Activated T-helper 1 cell treated with anti-CD3 and anti-CD28 coated beads, Interleukin-2, amount 50 U/mL, for 16 hours (primary cell): ENCODE measurements at places on chromosomes 2 and 18.

- DNase-seq = no peak
Measured at GRCh38 chr18:34661464-34662087, 48.5 kb upstream of the DTNA start.

GRCh38 chr2:168422584-168422983 lies 33.5 kb upstream of the CERS6 start:
- DNase-seq = no peak

- DNase-seq = no peak
Measured at GRCh38 chr2:134158295-134158694, 95.6 kb upstream of the MGAT5 start.

DNA sequence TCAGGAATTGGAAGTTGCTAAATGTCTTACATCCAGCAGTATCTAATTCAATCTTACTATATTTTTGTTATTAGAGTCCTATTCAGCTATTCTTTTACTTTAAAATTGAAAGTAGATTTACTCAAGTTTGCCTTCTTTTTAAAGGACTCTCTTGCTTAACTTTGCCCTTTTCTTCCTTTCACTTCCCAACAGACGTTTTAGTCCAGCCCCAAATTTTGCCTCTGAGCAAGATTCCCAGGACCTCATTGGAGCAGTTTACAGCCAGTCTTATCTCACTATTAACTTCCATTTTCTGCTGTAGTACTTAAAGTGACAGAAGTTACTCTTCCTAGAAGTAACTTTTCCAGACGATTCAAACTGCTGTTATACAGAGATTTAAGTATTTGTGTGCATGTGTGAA lies 1.7 kb upstream of the PRKD3 start:
- DNase-seq = no peak

- DNase-seq = no peak
Measured at GRCh38 chr2:55901322-55901721, 22.3 kb downstream of the EFEMP1 start.

DNA sequence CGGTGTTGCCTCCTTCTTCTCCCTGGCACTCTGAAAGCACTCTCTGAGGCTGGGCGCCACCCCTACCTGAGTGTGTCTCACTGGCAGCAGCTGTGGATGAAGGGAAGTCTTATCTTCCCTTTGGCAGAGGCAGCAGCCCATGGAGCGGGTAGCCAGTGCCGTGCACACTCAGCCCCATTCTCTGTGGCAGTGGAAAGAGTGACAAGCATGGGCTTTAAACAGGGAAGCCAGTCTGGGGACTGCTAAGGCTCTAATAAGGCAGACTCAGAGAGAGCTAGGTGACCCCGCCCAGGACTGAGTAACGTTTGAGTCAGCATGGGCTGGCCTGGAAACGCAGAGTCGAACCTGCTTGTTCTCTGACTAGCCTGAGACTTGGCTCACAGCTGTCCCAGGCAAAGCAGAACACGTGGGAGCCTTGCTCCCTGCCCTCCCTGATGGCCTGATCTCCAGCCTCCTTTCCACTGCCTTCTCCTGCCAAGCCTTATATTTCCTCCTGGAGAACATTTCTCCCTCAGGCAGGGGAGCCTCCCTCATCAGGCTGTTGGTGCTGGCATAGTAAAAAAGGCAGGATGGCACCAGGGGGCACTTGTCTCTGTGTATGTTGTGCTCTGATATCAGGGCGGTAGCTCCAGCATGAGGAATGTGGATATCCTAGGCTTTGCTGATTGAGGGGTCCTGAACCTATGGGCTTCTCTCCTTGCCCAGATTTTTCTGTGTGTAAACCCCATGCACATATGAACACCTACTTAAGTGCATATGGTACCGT lies 93.9 kb upstream of the LGALSL start:
- DNase-seq = no peak

- DNase-seq = no peak
Measured at GRCh38 chr2:134647607-134648256, 71.1 kb downstream of the TMEM163 start.

- DNase-seq = no peak
Measured at GRCh38 chr2:74010087-74010541, 25.4 kb downstream of the TET3 start.

DNA sequence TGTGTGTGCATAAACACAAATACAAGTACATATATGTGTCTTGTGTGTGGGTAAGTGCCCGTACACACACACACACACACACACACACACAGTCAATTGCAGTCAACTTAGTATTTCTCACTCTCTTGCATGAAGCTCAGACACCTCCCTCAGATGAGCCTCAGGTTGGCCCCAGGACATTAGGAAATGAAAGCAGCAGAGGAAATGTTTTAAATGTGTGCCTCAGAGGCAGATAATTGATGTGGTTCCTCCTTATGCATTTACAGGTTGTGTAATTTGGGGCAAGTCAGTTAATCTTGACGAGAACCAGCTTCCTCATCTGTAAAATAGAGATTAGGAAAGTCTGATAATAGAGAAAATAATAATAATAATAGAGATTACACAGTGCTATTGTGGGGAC lies 814.0 kb upstream of the ID2 start:
- no peak for DNase-seq

DNA sequence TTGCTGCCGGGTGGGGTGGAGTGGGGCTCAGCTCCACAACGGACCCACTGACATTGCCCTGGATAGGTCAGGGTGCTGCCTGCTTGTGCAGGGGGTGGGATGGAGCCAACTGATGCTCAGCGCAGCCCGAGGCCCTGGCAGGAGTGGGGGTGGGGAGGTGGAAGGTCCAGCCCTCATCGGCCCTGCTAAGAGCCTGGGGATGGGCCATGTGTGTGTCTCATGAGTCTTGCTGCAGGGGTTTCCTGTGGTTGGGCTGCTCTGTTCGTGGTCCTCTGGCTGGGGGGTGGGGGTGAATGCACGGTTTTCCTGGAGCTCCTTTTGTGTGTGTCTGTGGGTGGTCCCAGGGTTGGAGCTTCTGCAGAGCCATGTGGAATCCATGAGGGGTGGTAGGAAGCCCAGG lies 39.4 kb upstream of the GALR1 start:
- no peak for DNase-seq

GRCh38 chr2:221115944-221116343 lies 456.2 kb downstream of the EPHA4 start:
- no peak for DNase-seq

- no peak for DNase-seq
Measured at GRCh38 chr2:20393986-20394385, 43.3 kb upstream of the PUM2 start.

DNA sequence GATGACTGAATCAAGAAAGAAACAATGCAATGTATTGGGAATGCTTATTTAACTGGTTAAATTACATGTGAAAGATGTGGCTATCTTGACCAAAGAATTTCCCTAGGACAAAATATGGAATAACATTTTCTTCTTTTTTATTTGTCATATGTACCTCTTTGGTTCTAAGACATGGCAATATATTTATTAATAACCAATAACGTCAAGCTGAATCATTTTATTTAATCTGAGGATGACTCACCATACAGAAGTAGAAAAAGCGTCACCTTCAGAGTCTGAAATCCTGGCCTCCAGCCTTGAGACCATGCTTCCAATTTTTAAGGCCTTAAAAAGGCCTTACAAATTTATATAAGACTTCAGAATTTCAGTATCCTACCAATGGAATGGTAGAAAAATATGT lies 1464.9 kb downstream of the SUCLG1 start:
- no peak for DNase-seq

DNA sequence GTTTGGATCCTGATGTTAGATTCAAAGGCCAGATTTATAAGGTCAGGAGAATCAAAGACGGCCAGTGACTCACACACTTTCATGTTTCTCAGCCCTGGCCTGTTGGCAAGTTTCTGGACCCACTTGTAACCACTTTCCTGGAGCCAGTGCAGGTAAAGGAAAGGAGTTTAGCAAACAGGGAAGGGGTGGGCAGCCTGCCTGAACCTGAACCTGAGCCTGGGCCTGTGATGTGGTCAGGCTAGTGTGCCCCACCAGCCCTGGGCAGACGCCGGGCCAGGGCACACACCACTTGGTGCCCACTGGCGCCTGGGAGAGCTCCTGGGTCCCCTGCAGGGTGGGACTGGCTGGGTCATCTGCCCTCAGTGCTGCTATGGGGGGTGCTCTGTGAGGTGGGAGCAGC lies 100.5 kb upstream of the SPRED2 start:
- no peak for DNase-seq

DNA sequence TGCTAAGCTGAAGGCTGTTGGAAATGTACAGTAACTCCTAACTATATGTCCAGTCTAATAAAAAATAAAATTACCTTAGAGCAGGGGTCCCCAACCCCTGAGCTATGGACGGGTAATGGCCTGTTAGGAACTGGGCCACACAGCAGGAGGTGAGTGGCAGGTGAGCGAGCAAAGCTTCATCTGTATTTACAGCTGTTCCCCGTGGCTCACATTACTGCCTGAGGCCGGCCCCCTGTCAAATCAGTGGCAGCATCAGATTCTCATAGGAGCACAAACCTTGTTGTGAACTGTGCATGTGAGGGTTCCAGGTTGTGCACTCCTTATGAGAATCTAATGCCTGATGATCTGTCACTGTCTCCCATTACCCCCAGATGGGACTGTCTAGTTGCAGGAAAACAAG lies 73.1 kb upstream of the CXCR4 start:
- DNase-seq = no peak

GRCh38 chr2:64448041-64448426 lies 5.9 kb upstream of the LGALSL start:
- DNase-seq = no peak

DNA sequence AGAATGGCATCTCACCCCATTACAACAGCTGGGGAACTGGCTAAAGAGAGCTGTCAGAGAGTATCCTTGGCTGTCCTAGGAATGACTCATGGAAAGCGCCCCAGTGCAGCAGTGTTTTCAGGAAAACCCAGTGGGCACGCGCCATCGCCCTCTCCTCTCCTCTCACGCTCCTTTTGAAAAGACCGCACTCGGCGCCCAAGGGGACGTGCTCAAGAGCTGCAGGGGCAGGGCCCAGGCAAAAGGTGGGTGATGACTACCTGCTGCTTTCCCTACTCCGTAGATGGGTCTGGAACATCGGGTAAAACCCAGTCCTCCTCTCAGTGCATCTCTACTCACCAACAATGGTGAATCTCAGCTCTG lies 68.1 kb downstream of the EMILIN2 start:
- no peak for DNase-seq

DNA sequence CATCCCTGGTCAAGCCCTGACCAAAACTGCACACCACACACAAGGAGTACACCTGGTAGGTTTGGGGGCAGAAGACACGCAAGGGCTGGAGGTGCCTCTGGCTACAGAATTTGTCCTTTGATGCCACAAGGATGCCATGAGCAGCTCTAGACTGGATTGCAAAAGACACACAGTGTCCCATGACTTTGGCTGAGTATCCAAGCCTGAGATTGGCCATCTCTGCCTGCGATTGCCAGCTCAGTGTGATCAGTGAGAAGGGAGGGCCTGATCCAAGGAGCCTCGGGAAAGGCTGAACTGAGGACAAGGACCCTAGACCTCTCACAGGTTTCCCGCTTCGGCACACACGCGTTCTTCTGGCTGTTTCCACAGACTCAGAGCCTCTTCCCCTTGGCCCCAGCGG lies 60.0 kb upstream of the FOSL2 start:
- DNase-seq = no peak

DNA sequence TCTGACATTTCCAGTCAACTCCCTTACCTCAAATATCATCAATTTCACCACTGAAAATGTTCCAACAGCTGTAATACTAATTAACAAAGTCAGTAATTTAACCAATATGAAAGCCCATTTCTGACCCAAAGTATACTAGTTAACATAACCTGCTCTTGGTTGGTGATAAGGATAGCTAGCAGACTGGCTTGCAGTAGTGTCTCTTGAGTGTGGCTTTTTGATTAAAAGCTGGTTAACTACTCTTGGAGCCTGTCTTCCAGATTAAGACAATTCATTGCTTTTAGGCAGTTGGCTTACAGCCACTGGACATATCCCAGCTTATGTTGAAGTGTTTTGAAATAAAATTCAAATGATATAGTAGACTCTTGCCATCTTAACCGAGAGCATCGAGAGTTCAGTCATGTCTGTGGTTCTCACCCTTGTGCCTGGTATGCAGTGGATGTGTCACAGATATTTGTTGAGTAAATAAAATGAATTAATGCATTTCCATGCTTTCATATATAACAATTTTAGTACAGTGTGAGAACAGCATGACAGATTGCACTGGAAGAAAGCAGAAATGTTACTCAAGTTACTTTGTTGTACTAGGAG lies 158.1 kb downstream of the TANC1 start:
- DNase-seq = no peak

DNA sequence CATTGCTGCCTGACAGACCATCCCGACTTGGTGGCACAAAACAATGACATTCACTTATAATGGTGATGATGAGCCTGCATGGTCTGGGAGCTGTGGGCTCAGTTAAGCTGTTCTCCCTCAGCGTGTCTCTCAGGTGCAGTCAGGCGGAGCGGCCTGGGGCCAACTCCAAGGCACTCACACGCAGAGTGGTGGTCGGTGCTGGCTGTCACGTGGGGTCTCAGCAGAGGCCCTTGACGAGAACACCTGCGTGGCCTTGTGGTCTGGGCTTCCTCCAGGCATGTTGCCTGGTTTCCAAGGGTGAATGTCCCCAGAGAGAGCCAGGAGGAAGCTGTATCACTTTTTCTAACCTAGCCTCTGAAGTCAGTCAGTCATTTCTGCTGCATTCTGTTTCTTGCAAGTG lies 29.8 kb downstream of the ARMC9 start:
- no peak for DNase-seq

DNA sequence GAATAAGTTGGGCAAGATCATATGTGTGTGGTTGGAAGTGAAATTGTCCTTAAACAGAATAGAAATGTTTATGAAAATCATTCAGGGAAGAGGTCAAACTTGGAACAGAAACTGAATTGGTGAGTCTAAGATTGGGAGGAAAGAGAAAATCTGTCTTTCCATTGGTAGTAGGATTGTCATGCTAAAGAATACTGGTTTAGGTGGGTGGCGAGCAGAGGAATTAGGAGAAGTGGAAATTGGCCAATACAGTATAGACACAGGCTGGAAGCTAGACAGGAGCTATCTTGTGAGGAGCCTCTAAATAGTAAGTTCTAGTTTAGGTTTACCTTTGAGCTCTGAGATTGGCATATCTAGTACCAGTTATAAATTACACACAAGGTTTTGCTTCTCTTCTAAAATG lies 80.9 kb upstream of the KYNU start:
- no peak for DNase-seq

DNA sequence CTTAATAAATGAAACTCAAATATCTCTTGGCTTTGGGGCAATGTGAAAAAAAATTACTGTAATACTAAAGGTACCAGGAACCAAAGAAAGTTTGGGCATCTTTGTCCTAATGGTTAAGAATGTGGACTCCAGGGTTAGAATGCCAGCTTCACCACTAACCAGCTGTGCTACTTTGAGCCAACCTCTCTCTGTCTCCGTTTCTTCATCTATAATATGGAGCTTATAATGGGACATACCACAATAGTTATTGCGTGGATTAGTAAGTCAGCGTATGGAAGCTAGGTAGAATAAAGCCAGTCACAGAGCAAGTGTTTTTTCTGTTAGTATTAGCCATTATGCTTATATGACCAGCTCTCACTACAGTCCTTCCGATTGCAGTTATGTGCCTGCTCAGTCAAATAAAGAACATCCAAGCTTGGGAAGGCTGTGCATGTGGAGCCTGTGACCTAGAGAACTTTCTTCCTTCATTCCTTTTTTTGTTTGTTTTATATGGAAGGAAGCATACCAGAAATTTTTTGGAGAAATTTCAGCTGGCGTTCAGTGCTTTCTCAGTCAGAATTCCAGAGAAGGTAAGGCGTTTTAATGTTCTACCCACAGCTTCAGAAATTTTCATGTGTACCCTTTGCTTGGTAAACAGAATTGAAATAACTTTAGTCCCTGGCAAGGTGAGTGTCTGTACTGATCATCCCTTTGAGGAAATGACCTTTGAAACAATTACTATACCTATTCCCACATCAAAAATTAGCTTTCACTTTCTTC lies 114.0 kb upstream of the RND3 start:
- no peak for DNase-seq

GRCh38 chr2:54855434-54855833 lies 132.0 kb downstream of the EML6 start:
- no peak for DNase-seq
